Activated gamma-delta T cell (primary cell): ENCODE measurements at places on chromosomes 3 and 15.

DNA sequence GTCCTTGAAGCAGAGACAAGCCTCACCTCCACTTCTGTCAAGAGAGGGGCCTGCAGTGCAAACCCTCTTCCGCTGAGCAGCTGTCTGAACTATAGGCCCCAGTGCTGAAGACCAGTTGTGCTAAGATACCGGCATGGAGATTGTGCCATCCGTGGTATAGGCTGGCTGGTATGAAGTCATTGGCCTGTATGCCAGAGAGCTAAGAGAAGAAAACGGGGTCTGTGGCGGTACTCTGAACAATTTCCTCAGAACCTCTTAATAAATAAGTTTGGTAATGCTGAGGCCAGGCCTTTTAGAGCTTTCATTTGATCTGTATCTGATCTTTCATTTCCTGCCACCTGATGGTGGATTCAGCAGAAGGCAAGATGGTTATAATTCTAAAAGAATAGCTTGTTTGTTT, 123.0 kb downstream of the LRIG1 start:
- DNase-seq = no peak

DNA sequence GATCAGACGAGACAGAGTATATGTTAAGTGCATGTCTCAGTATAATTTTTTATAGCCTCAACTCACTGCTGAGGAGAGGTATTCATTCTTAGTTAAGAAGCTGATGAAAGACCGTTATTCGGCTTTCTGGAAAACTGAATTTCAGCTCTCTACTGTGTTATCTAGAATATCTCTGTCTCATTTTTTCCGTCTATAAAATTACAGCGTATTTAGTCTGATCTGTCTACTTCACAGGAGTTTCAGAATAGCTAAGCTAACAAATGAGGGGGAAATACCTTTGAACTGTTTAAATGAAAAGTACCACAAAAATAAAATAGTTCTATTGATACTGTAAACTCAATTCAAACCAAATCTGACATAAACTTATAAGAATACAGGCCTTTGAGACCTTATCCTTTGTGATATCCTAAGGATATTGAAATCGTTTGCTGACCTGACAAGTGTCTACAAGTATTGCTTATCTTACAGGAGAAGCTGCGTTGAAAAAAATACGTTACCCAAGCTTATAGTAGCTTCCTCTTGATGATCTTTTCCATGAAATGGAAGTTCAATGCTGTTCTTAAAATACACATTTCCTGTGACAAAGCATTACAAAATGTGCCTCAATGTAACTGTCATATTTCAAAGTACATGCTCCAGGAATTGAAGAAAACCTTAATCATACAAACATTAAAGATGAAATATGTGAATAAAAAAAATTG, 104.6 kb downstream of the IL1RAP start:
- DNase-seq = no peak

DNA sequence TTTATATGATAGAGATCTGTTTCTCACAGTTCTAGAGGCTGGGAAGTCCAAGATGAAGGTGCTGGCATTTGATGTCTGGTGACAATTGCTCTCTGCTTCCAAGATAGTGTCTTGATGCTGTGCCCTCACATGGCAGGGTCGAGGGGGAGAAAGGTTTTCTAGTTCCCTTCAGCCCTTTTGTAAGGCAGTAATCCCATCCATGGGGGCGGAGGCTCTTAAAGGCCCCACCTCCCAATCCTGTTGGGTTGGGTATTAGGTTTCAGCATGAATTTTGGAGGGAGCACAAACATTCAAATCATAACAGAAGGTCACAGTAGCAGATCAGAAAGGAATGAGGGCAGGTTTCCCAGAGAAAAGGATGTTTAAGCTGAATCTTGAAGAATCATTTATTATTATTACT, 601.7 kb upstream of the ZNF717 start:
- no peak for DNase-seq

GRCh38 chr3:141081141-141081795, 30.1 kb downstream of the SPSB4 start:
- DNase-seq = no peak

DNA sequence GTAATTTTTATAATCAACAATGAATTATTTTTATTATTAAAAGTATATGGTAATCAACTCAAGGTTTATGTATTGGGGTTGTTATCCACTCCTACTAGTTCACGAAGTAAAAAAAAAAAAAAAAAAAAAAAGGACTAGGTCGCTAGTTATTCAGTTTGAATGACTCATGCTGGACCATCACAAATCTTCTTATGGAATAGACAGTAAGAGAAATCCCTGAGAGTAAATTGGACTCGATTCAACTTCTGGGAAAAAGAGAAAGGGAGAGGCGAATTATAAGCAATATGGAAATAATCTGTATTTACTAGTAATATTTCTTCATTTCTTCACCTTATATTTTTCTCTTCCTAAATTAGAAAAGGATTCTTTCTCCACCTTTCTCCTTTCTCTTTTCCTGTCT, 2.0 kb downstream of the MYEF2 start:
- no peak for DNase-seq

- DNase-seq = no peak
Measured at GRCh38 chr3:106827515-106828213, 549.6 kb upstream of the CCDC54 start.

DNA sequence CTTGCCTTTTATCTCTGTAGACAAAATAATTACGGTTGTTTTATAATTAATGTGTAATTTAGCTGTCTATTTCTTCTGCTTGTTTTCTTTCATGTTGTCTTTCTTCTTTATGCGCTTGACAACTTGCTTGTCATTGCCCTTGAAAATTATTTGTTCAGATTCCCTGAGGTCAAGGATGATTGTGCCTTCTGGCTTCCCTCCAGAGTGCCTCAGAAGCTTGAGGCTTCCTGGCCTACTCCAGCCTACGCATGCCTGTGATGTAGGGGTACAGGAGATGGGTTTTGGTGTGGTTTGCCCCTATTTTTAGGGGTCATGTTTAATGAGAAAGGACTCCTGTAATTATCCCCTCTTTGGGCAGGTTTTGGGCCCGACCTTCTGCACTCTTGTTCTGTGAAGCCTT, 231.5 kb downstream of the SV2B start:
- DNase-seq = no peak
